Glutamatergic neuron (in vitro differentiated cells): ENCODE measurements at places on chromosomes 5 and 9. TPM values are rescaled to one million over a fixed set of nuclear protein-coding genes. Genes with fewer than 3 reads are reported as not detected.
A peak's percentile ranks its signal among the peaks of the same experiment; 100 is the strongest.

DNA sequence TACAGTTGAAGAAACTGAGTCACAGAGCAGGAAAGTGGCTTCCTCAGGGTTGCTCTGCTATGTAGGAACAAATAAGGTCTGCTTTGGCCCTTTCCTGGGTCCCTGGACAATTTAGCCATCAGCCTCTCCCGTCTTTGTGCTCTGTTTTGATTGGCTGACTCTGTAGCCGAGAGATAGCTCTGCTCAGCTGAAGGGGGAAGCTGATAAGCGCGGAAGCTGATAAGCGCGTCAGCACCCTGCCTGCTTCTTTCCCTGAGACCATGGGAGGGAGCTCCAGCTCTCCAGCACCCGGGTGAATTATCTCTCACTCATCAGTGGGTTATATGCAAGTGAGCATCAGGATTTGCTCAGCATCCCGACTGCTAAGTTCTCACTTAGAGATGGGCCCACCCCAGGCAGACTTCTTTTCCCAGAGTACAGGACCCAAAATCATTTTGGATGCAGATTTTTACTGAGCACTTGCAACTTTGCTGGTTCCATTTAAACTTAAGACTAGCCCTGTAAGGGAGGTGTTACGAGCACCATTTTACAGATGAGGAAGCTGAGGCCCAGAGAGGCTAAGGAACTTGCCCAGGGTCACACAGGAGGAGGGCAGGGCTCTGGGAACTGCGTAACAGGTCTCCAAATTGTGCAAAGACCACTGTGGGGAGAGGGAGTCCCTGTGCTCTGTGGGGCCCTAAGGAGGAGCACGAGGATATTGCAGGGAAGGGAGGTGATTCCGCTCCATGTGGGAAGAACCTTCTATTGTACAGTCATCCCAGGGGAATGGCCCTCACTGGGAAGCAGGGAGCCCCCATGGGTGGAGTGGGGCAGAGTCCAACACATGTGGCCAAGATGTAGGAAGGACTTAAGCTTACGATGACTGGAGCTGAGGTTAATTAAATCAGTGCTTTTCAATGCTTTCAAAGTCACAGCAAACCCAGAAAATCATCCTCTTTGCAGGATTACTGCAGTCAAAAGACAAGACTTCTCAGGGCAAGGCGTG lies 83.7 kb upstream of the ORM1 start:
- no peak overlapping the region for H3K4me3 ChIP-seq
- peaks cover 3% of the 10 kb centered on the region for H3K4me1 ChIP-seq
- no peaks in the 10 kb centered on the region for H3K36me3 ChIP-seq
- peaks cover 4% of the 10 kb centered on the region for H3K27me3 ChIP-seq

- no peaks in the 10 kb centered on the region for H3K36me3 ChIP-seq
- H3K4me3 ChIP-seq = no peak overlapping the region
- H3K27me3 ChIP-seq = no peaks in the 10 kb centered on the region
These were observed 61.1 kb downstream of the LMNB1 start for GRCh38 chr5:126837906-126838539.

DNA sequence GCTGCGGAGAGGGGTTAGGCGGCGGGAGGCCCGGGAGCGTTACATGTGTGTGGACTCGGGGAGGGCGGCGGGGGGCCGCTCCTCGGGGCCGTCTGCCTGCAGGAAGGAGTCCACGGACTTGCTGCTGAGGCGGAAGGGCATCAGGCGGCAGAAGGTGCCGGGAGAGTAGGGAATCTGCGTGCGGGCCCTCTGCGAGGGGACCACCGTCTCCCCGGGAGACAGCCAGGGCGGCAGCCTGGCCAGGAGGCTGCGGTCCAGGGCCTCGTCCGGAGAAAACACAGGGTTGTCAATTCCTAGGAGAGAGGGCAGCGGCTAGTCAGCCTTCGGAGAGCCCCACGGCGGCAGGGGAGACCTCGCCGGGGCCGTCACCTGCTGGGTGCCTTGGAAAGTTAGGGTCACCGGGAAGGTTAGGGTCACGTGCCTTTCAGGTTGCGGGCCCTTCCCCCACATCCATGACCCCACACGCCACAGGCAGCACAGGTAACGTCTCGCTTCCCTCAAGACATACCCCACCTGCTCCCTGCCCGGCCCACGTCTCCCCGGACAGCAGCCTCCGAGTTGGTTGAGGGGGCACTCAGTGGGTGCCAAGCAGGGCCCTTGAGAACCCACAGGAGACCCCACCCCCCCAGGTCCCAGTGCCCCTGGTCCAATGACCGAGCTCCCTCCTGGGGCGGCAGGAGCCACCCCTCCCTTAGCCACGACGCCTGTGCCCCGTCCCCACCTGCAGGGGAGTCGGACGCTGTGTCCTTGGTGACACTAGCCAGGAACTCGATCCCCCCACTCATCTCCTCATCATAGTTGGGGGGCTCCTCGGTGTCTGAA lies 32.1 kb downstream of the EXOC3 start:
- H3K27me3 ChIP-seq = peaks cover 12% of the 10 kb centered on the region
- peak; percentile 32 for DNase-seq
- H3K27ac ChIP-seq = no peak overlapping the region
- no peaks in the 10 kb centered on the region for H3K4me1 ChIP-seq
- peak overlapping the region; percentile 52 for H3K4me3 ChIP-seq
- H3K36me3 ChIP-seq = no peaks in the 10 kb centered on the region

DNA sequence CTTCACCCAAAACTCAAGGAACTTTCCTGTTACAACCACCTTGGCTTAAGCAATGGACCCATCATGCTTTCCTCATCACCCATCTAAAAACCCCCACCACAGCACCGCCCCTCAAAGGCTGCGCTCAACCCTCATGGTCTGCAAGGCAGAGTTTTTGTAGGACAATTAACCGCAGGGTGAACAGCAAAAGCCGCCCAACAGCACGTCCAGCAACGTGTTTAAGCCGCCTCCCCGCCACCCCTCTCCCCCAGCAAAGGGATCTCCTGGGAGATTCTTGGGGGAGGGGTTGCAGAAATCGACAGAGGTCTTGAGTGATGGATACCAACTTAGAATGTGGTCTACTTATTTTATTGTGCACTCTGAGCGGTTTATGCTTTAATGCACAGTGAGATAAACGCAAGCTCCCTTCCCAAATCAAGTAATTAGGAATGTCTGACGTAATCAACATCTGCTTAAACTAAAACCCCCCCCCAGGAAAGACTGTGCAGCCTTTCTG lies 1.9 kb downstream of the ROR2 start:
- peak overlapping the region; percentile 93 for H3K4me3 ChIP-seq
- H3K36me3 ChIP-seq = peaks cover 5% of the 10 kb centered on the region
- peak overlapping the region; percentile 85 for H3K27ac ChIP-seq
- peak; percentile 45 for DNase-seq
- peaks cover 36% of the 10 kb centered on the region for H3K4me1 ChIP-seq

DNA sequence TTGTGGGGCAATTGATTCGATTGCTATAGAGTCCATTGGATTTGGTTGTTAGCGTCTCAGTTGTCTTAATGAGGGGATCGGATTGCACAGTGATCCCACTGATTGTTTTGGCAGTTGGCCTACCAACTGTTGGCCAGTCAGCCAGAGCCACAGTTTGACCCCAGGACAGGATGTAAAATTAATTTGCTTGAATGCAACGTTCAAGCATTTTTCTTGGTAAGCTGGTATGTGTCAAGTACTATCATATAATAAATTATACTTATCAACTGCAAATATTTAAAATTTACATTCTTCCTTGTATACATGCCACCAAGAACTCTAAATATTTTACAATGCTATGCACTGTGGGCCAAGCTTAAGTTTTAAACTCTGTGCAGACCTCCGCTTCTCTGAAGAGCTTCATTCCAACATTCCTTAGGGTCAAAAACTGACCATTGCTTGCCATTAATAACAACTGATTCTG lies 80.4 kb upstream of the OSMR start:
- H3K27me3 ChIP-seq = no peaks in the 10 kb centered on the region
- no peak overlapping the region for H3K27ac ChIP-seq
- H3K4me1 ChIP-seq = no peaks in the 10 kb centered on the region
- H3K4me3 ChIP-seq = no peak overlapping the region

Gene NMUR2
- not detected for total RNA-seq

Gene APBB3
- total RNA-seq = 103 TPM

Gene SLC36A2
- total RNA-seq = not detected

Gene IFNB1
- not detected for total RNA-seq

Gene TMEM174
- total RNA-seq = not detected

Gene OCLN
- 4.3 TPM for total RNA-seq
